Hepatocyte (in vitro differentiated cells): ENCODE measurements at places on chromosomes 2 and 18. TPM values are rescaled to one million over a fixed set of nuclear protein-coding genes. Genes with fewer than 3 reads are reported as not detected.

PSTPIP2 gene
- total RNA-seq, result 21.2 and 24.5 TPM in 2 replicates

DNA sequence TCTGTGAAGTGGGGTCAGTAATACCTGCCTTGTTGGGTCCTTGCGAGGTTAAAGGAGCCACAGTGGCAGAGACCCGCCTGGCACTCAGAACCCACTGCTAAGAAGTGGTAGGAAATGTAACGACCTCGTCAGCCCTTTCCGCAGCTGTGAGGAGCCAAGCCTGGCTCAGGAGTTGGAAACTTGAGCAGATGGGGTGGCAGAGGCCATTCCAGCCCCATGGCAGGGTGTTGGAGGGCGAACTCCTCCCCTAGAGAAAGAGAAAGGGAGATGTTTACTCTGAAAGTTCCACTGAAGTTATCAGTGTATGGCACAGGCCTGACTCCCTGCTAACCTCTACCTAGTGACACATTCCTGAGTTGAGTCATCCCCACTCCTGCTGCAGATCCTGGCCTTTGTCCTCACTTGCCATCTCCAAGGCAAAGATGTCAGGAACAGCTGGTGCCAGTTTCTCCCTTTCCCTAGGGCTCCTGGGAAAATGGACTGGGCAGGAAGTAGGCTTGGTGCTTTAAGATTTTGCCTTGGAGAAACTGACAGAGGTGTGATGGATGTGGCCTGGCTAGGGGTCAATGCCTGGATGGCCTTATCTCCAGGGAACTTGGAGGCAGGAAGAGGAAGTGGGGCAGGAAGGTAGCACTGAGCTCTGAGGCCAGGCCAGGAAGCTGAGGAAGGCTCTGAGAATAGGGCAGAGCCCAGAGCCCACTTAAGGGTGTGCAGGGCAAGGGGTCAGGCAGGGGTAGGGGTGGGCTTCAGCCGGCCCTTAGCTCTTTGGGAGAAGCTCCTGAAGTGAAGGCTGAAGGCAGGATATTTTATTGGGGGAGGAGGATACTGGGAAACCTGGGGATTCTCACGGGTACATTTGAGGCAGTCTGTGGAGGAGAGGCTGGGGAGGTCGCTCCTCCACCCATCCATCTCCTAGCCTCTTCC lies 888 bp downstream of the VAMP5 start:
- peak; percentile 83 for DNase-seq

ERCC3 gene
- total RNA-seq, result 40.7 and 41.7 TPM in 2 replicates

GRCh38 chr2:204250692-204251091 lies 294.6 kb upstream of the PARD3B start:
- no peak for DNase-seq

DNA sequence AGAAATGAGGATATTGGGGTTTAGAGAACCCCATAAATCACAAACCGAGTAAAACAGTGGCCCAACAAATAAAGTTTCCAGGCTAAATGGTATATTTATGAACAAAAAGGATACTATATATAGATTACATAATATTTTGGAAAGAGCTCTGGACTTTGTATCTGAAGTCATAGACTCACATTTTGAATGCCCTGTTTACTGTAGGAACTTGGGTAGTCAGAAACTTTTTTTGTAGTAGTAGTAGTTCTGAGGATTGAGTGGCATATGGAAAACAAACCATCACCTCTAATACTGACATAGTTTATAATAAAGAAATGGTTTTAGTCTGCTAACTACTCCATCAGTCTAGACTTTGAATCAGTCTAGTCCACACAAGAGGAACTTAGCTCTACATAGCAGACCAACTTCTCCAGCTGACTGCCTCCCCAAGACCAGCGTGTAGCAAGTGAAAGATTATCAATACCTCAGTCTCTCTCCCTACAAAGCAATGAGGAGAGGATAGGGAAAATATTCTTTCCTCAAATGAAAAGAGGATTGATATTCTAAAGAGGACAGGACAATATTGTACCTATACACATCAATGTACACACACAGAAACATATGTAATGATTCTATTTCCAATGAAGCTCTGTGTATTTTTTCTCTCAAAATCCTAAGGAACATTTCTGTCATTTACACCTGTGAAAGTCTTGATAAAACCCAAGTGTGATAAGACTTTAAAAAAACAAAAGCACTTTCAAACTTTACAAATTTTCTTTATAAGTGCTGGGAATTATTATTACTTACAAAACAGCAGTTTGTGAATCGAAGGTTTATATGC lies 184.9 kb upstream of the MAP2 start:
- DNase-seq, result no peak

GRCh38 chr2:50116096-50117010 lies 915.6 kb downstream of the NRXN1 start:
- peak; percentile 22 for DNase-seq

SEPTIN10 gene
- 49.3 and 58.7 TPM in 2 replicates for total RNA-seq
